ENCODE measurements at places on chromosomes 12 and 14.

GRCh38 chr12:57166971-57167371 is 19.6 kb upstream of the LRP1-AS start:
- DNase-seq: no peak

DNA sequence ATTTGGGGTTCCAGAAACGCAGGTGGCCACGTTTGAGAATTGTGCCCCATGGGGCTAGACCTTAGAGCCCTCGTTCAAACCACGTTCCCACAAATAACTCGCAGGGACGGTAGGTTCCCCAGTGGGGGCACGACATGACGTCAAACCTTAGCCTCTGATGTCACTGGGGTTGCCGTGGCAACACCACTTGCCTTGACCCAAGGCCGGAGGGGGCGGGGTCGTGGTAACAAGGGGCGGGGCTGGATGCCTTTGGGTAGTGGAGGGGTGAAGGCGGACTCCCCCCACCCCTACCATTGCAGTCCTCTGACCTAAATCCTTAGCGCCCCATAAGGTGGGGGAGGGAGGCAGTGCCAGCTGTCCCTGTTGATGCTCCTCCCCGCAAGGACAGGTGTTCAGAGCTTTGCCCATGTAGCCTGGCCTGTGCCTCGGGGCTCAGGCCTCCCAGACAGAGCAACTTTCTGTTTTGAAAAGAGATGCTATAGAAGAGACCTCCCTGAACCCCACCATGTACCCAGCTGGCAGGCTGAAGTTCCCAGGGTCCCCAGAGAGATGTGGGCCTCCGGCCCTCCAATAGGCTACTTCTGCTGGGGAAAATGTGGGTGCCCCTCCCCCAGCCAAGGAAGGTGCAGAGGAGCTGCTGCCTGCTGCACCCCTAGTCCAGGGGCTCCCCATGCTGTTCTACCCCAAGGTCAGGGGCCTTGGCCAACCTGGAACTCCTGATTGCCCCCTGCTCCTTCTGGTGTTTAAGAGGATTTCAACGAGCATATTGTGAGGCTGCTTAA is 1.9 kb downstream of the FAM222A start:
- peak; percentile 83 for DNase-seq

DNA sequence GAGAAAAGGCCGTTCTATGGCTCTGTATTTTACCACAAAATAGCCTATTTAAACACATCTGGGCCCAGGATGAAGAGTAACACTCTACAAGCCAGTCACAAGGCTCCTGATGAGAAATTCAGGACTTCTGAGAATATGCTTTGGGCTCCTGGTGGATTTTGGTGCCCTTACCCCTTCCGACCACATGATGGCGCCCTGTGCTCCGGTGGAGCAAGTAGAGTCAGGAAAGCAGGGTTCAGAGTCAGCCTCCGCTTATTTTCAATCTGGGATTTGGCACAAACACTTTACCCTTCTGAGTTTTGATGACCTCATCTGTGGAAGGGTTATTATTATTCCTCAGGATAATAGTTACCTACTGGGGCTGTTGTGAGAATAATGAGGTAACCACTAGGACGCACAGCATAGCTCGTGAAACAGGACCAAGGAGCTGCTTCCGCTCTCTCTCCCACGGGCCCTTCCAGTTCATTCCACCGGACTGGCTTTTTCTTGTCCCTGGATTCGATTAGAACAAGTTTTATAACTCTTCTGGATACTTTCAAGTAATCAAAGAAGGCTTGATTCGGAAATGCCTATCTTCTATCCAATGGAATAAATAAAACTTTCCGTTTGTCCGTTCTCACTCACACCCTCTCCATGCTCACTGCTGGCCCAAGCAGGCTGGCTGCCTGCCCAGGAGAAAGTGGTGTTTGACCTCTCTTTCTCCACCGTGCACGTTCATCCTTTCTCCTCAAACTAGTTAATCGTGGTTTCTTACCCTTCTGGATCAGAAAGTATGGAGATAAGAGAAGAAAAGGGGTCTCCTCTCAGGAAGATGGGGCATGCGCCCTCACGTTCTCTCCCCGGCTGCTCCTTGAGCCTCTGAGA is 104.6 kb downstream of the GALC start:
- peak; percentile 12 for DNase-seq

DNA sequence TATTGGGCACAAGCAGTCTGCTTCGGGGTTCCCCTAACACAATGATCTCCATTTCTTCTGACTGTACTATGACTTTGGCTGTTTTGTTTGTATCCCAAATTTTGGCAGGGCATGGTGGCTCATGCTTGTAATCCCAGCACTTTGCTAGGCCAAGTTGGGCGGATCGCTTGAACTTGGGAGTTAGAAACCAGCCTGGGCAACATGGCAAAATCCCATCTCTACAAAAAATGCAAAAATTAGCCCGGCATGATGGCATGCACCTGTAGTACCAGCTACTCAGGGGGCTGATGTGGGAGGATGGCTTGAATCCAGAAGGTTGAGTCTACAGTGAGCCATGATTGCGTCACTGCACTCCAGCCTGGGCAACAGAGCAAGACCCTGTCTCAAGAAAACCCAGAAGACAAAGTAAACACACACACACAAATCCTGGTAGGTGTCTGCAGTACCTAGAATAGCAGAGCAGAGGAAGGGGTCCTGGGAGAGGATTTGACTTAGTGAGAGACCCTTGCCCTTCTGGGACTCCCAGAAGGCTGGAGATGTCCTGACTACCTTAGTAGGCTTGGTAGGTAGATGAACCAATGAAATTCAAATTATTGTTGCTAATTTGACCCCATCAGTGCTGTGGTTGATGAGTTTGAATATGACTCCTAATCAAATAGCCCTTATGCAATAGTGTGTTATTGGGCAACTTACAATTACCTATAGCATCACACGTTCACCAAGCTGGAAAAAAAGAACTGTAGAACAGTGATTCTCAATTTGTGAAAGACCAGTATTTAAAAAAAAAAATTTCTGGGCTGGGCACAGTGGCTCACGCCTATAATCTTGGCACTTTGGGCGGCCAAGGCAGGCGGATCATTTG is 6.8 kb upstream of the AEBP2 start:
- DNase-seq: no peak

DNA sequence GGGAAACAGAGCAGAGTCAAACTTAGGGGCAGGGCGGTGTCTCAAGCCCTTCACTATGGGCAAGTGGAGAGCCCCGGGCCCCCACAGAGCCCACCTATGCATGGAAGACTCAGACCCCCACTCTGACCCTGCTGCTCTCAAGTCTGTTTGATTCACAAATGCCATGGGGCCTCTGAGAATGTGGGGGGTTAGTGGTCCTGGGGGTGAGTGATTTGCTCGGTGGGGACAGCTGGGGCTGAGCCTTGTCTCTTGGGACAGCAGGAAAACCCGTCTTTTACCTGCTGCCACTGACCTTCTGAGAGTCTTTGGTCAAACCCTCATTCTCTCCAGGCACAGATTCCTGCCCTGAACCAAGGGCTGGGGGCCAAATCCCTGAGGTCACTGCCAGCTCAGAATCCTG is 201.0 kb upstream of the RTL1 start:
- no peak for DNase-seq

GRCh38 chr12:47360771-47361388 is 281.1 kb upstream of the AMIGO2 start:
- no peak for DNase-seq
